ENCODE measurements at places on chromosomes 6 and 20.
A peak's percentile ranks its signal among the peaks of the same experiment; 100 is the strongest.

- DNase-seq: no peak
Measured at GRCh38 chr6:35596448-35597442, 84.0 kb upstream of the TULP1 start.

DNA sequence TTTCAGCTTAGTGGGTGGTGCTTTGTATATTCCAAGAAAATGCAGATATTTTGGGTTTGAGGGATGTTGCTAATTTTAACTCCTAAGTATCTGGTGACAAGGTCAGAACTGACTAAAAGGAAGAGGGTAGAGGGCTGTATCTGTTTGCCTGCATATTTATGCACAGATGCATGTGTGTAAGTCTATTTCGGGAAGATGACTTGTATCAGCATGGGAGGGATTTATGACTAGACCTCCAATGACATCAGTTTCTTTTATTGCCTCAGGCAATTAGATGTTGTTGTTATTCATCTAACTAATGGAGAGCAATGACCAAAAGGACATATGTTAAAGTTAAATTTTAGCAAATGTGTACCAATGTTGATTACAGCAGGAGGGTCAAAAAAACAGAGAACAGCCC lies 734.3 kb downstream of the QKI start:
- no peak for DNase-seq

- peak; percentile 85 for DNase-seq
Measured at GRCh38 chr20:38270869-38271605, 10.5 kb upstream of the KIAA1755 start.

DNA sequence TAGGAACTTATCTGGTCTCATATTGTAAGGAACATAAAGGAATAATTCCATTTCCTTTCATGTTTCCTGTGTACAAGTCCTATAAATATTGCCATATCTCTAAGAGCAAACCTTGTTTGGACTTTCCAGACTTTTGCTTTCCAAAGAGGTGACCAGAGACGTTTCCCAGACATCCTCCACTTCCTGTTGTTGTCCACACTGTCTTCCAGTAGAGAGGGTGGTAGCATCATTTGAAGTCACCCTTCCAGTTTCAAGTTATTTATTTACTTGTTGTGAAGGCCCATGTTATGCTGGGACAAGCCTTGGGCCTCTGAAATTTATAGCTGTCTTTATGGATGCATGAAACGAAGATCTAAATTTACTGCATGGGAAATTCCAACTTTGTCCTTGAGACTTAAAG lies 10.6 kb upstream of the TGM3 start:
- no peak for DNase-seq

- DNase-seq: no peak
Measured at GRCh38 chr6:45505470-45505869, 127.7 kb upstream of the SUPT3H start.

- DNase-seq: peak; percentile 92
Measured at GRCh38 chr6:158868890-158869825, 50.0 kb upstream of the EZR start.

DNA sequence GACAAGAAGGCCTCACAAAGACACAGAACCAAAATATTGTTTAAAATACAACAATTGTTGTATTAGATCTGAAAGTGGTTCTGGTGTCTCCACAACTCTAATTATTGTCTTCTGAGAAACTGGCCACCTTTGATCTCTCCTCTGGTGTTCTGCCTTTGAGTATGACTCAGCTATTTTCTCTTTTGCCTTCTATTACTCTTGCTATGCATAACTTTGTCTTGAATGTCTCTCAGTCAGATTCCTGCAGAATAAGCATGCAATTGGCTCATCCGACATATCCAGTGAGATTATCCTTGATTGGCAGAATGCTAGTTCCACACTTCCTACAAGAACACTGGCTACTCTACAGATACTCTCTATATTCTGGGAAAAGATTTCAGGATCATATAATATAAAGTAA lies 14.3 kb upstream of the EPM2A start:
- no peak for DNase-seq

GRCh38 chr6:151452750-151453427 lies 963 bp upstream of the RMND1 start:
- DNase-seq: peak; percentile 44

- DNase-seq: no peak
Measured at GRCh38 chr6:87738744-87739143, 36.7 kb upstream of the AKIRIN2 start.

- no peak for DNase-seq
Measured at GRCh38 chr6:161200610-161201370, 73.1 kb downstream of the AGPAT4 start.

DNA sequence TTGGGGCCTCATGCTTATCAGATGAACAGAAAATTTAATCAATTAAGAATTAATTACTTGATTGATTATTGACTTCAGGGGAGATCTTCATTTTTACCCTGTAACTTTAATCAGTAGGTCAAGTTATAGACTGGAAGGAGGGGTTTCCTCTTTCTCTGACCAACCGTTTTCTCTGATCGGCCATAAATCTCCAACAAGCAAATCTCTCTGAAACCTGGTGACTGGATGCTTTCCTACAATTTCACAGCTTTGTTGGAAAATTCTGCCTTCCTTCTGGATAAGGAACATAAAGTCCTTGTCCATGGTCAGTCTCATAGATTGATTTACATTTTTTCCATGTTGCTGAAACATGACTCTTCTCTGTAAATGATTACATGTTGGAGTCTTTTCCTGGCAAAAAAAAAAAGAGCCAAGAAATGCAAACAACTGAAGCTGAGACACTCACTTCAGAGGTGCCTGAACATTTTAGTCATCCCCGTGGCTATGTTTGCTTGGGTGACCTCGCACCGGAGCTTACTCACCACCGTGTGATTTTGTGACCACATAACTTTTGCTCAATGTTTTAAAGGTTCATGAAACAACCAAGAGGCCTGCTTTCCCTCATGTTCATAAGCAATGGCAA lies 31.0 kb downstream of the IRF4 start:
- no peak for DNase-seq

- DNase-seq: no peak
Measured at GRCh38 chr20:11186301-11187008, 512.7 kb upstream of the JAG1 start.

DNA sequence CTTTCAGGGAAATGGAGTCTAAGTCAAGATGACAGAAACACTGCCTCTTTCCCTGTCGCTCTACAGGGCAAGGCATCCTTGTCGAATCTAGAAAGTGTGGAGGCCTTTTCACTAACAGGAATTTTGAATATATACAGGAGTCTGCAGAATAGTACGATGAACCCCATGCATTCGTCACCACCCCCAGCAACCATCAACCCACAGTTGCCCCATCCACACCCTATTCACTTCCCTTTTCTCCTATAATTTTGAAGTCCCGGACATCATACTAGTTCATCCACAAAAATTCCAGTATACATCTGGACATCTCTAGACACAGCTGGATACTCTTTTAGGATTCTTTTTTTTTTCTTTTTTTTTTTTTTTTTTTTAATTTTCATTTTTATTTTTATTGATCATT lies 80.7 kb upstream of the RIN2 start:
- DNase-seq: no peak

DNA sequence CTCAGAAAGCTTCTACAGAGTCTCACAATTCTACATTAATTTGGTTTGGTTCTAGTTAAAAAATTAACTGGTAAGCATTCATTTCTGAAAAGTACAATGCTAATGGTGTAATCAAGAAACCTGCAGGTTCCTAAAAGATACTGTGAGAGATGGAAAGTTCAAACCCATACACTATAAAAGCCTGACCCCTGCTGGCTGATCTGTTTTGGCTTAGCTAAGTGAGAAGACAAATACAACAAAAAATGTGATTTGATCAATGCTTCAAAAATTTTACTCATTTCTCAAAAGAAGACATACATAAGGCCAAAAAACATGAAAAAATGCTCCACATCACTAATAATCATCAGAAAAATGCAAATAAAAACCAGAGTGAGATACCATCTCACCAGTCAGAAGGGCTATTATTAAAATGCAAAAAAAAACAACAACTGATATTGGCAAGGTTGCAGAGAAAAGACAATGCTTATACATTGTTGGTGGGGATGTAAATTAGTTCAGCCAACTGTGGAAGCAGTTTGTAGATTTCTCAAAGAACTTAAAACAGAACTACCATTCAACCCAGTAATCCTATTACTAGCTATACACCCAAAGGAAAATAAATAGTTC lies 102.8 kb downstream of the MOXD1 start:
- DNase-seq: no peak

DNA sequence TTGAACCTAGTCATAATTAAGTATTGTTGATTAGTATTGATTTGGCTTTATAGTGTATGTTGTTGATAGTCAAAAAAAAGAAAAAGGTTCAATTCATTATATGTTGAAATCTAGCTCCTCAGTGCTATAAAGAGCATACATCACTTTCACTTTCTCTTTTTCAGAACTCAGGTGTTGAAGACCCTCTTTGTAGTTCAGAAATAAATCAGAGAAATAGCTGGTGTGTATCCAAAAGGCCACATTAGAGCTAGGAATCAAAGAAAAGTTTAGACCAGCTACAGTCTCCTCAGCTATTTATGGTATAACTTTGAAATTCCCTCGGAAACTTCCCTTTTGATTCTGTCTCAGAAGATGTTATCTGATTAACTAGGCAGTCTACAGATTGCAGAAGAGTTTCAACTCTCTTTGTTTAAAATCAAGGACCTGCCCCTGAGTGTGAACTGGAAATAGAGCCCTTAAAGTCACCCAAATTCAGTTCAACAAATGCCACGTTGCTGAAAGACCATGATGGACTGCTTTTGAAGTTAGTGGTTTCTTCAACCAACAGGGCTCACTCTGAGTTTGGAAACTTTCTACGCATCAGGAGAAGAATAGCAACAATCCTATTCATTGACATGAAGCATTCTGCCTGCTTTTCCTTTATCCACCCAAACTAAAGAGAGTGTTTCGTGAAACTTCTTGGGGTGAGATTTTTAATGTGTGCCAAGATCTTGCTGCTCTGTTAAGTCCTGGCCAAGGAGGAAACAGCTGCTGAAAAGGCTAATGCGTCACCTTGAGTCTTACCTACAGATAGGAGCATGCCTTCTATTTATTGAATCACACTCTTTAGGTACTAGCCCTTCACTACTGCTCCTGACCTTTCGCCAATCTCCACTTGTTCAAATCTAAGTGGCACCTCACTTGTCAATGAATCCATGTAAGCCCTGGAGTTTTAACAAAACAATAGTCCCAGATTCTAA lies 111.7 kb downstream of the TNFRSF21 start:
- DNase-seq: no peak

GRCh38 chr20:23366384-23366783 lies 4.4 kb downstream of the GZF1 start:
- no peak for DNase-seq

GRCh38 chr6:53803081-53803860 lies 8.5 kb downstream of the LRRC1 start:
- no peak for DNase-seq

DNA sequence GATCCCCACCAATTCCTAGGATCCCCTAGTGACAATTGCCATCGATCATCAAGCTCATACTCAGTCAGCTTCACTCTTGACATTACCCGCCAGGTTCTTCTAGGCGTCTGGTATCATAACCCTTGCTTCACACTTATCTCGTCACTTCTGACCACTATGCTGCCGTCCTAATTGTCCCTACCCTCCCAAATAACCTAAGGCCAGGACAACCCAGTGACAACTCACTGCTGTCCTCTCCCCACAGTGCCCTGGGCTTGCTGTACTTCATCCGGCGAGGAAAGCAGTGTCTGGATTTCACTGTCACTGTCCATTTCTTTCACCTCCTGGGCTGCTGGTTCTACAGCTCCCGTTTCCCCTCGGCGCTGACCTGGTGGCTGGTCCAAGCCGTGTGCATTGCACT lies 3.7 kb downstream of the SYS1 start:
- DNase-seq: no peak

GRCh38 chr6:140663094-140663493 lies 1288.6 kb upstream of the CITED2 start:
- DNase-seq: no peak

DNA sequence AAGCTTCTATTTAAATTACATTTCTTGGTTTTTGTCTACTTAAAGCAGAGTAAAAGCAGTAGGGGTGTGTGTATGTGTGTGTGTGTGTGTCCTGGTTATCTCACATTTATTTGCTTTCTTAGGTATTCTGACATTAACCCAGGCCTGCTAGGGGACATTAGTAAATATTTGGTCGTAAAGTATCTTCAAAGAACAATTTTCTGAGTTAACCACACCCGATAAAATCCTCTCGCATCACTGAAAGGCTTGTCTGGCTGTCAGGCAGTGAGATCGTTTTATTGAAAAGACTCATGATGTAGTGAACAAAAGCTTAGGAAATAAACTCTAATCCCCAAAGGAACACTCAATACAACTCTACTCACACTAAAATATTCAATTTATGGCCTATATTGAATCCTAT lies 77.9 kb downstream of the ZNF217 start:
- no peak for DNase-seq

- no peak for DNase-seq
Measured at GRCh38 chr6:32371803-32372202, at the start of gene TSBP1. TSS of gene TSBP1 (minus strand) at chr6:32371903. CDS start at chr6:32371706, 197 bp downstream.

DNA sequence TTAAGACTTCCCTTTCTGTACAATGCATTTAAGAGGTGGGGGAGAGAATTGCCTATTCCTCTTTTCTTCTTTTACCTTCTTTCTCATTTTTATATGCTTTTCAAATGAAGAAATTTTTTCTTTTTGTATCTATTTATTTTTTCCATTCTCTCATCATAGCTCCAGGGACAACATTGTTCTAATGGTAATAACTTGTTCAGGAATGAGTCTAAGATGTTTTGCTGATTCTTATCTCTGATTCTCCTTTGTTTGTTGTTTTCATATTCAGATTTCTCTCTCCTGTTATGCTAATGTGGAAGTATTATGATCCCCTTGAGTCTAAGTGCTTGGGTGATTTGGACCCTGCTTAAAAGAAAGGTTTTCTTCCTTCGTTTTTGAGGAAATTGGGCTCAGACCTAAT lies 451.6 kb downstream of the CDKAL1 start:
- DNase-seq: no peak

GRCh38 chr6:146410851-146411595 lies 132.6 kb upstream of the RAB32 start:
- no peak for DNase-seq

- peak; percentile 35 for DNase-seq
Measured at GRCh38 chr6:166032366-166033200, 135.1 kb downstream of the TBXT start.

GRCh38 chr6:63537201-63537958 lies 34.9 kb upstream of the LOC128125822 start:
- DNase-seq: no peak

DNA sequence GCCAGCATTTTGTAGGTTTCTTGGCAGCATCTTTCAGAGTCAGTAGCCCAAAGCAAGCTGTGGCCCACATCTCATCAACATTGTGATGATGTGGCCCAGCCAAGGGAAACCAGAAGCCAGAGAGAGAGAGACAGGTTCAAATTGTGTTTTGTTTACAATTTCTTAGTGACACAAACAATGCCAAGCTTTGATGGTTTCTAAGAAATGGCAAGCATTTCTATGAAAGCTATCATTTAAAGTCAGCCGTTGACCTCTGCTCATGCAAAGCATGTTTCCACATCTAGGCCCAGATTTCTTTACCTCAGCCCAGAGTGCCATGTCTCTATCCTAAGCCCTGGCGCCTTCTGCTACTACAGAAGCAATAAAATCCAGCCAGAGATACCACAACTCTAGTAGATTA lies 32.9 kb downstream of the GCM1 start:
- DNase-seq: no peak

Data from left hindlimb (tissue), 1 donor.